ENCODE measurements at places on chromosomes 16 and 17.

GRCh38 chr17:7560172-7561027 is 1.3 kb upstream of the SENP3 start:
- DNase-seq, result no peak

GRCh38 chr17:2814049-2814448 is 17.8 kb downstream of the RAP1GAP2 start:
- no peak for DNase-seq

GRCh38 chr17:65698381-65699061 is 137.1 kb upstream of the AXIN2 start:
- no peak for DNase-seq

- DNase-seq, result no peak
Measured at GRCh38 chr17:52828621-52829020, 670.1 kb upstream of the CA10 start.

- no peak for DNase-seq
Measured at GRCh38 chr17:75638893-75639292, 5.7 kb downstream of the SMIM5 start.

GRCh38 chr17:81310949-81311550 is 15.9 kb upstream of the SLC38A10 start:
- no peak for DNase-seq
